Left kidney (tissue), 8 donors: ENCODE measurements at places on chromosomes 11 and 22. TPM values are rescaled to one million over a fixed set of nuclear protein-coding genes. Genes with fewer than 3 reads are reported as not detected.

Gene MISFA
- 18.2 TPM for polyA plus RNA-seq

Gene P2RY2
- polyA plus RNA-seq: 0.58 TPM

Gene ZNF214
- 14.0 TPM for polyA plus RNA-seq

Gene CEP126
- 6.7 TPM for polyA plus RNA-seq

Gene KRTAP5-2
- polyA plus RNA-seq: not detected

Gene CHKA
- polyA plus RNA-seq: 62.2 TPM

Gene SYT7
- polyA plus RNA-seq: 4.7 TPM

Gene SAMM50
- 60.5 TPM for polyA plus RNA-seq

Gene APLNR
- polyA plus RNA-seq: 88.7 TPM

Gene SELENOH
- 97.0 TPM for polyA plus RNA-seq

Gene MYOD1
- polyA plus RNA-seq: not detected

Gene YPEL4
- polyA plus RNA-seq: 5.1 TPM

Gene BAIAP2L2
- 8.5 TPM for polyA plus RNA-seq

Gene P2RY6
- 0.85 TPM for polyA plus RNA-seq

Gene FGF4
- not detected for polyA plus RNA-seq

Gene MS4A12
- polyA plus RNA-seq: not detected

Gene RAG2
- 0.52 TPM for polyA plus RNA-seq

Gene NAV2
- polyA plus RNA-seq: 40.4 TPM

Gene THOC5
- 42.4 TPM for polyA plus RNA-seq

Gene NAGA
- 27.3 TPM for polyA plus RNA-seq

Gene DERL3
- polyA plus RNA-seq: 3.2 TPM

Gene MOGAT2
- polyA plus RNA-seq: 1.1 TPM

Gene IFTAP
- polyA plus RNA-seq: 54.7 TPM

Gene CCDC15
- polyA plus RNA-seq: 5.6 TPM
